ENCODE measurements at places on chromosomes 6 and 20.

- DNase-seq, result peak; percentile 73
Observed at GRCh38 chr6:160386869-160387530, 38.8 kb downstream of the SLC22A3 start.

DNA sequence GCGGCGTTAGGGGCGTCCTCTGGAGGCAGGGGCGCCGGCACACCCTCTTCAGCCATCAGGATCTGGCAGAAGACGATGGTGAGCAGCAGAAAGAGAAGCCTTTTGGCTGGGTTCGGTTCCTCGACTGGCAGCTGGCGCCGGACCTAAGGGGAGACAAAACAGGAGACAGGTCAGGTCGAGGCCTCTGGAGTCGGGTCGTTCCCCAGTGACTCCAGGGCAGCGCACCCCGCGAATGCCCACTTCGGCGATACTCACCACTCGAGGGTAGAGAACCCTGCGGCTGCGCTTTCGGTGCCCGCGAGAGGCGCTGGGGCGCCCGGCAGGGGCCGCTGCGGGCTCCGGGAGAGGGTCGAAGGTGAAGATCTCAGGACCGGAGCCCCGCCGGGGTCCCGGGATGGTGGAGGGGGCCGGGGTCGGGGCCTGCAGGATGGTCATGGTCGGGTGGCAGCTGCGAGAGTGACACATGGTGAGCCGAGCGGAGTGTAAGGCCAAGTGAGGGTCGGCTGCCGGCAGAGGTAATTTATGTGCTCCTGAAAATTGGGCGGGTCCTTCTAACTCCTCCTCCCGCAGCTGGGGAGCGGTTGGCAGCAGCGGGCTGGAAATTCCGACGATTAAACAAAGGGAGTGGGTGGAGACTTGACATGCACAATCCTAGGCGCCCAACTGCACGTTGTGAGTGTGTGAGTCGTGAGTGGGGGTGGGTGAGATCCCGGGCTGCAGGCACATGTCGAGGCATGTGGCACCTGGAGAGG is at the start of gene IER3:
Gene IER3 (minus strand): TSS at position 494 of the 752 bp plus-strand sequence. CDS start 29 bp downstream, at position 465.
- DNase-seq, result peak; percentile 96

DNA sequence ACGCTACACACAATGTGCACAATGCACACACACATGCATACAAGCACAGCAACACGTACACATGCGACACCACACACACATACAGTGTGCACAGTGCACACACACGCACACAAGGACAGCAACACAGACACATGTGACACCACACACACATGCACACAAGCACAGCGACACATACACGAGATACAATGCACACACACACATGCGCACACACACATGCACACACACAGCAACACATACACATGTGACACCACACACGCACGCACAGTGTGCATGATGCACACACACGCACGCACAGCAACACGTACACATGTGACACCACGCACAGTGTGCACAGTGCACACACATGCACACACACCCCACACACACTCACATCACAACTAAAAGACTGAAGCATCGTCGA is 327.3 kb downstream of the THBS2 start:
- no peak for DNase-seq

GRCh38 chr20:34388000-34388399 is 24.9 kb downstream of the ITCH start:
- DNase-seq, result no peak

DNA sequence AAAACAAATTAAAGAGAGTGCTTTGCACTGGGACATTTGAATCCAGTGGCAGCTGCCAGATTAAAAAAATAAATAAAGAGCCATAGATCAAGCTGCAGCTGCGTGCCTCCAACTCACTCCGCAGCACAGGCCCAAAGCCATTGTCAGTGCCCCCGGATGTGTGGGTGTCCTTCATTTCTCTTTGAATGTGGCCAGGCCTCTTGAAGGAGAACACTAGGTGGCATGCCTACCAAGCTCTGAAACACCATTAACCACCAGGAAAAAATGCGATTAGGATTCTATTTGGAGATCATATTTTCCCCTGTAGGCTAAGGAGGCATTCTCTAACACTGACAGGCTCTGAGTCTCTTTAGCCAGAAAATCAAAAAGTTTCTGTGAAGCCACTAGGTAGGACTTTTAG is 549.8 kb downstream of the PRKN start:
- peak; percentile 33 for DNase-seq

GRCh38 chr6:117531809-117532725 is 49.6 kb downstream of the DCBLD1 start:
- DNase-seq, result no peak

DNA sequence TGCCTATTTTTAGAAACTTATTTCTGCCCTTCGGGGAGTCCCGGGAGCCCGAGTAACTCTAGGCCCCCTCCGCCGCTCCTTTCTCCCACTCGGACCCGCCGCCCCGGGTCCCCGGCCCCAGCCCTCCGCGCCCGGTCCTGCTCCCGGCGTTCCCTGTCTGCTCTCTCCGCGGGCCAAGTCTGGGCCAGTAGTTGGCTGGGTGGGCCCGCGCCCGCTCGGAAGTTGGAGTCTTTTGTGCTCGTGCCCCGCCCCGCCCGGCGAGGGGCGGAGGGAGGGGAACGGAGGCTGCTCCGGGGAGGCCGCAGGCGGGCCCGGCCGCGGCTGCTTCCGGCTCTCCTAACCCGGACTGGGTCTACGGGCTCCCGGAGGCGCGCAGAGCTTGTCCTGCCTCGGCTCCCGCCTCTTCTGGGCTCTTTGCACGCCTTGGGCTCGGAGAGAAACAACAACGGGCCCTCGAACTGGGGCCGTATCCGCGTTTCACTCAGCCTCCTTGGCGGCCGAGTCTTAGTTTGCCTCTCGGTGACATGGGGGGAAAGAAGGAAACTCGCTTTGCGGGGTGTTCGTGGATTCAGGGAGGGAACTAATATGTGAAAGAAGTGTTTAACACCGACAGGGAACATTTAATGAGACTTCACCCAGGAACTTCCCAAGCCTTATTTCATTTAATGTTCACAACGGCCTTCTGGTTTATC is 657 bp downstream of the RALY start:
- peak; percentile 76 for DNase-seq

DNA sequence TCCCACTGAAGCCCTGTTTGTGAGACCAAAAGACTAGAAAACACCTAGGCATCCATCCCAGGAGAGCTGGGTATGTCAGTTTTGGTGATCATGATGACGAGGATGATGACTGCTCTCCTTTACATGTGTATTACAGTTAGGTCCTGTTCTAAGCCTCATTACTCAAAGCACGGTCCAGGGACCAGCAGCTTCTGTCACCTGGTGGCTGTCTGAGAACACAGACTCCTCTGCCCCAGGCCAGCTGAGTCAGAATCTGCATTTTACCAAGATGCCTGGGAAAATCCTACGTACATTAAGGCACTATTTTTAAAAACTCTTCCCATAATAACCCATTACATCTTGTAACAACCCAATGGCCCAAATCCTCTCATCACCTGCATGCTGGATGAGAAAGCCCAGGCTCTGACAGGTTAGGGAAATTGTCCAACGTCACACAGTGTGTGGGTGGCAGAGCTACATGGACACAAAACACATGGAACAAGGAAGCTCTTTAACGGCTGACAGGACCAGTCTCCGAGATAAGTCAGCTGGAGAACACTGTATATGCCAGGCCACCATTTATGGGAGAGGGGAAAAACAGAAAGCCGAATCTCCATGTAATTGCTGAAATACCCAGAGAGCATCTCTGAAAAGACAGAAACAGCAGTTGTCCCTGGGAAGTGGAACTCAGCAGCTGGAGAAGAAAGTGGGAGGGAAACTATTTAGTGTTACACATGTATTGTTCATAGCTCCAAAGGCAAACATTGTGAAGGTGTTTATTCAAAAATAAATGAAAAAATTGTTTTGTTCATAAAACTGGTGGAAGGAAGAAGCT is 65.4 kb downstream of the BMP7 start:
- DNase-seq, result no peak

GRCh38 chr6:25453288-25453687 is 174.1 kb downstream of the CARMIL1 start:
- no peak for DNase-seq

DNA sequence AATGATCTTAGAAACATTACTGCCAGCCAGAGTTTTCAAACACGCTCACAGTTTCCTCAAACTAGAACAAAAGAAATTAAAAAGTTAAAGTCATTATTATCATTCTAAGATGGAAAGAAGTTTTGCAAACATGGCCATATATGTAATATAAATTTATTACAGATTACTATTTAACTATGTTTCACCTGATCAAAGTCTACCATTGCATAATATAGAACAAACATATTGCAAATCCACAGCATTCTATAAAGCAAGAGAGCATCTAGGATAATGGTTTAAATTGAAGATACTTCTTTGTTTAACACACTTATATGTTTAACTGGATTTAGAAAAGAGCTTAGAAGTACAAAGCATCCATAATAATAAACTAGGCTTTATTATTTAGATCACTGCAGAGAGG is 26.2 kb upstream of the DCBLD1 start:
- no peak for DNase-seq

DNA sequence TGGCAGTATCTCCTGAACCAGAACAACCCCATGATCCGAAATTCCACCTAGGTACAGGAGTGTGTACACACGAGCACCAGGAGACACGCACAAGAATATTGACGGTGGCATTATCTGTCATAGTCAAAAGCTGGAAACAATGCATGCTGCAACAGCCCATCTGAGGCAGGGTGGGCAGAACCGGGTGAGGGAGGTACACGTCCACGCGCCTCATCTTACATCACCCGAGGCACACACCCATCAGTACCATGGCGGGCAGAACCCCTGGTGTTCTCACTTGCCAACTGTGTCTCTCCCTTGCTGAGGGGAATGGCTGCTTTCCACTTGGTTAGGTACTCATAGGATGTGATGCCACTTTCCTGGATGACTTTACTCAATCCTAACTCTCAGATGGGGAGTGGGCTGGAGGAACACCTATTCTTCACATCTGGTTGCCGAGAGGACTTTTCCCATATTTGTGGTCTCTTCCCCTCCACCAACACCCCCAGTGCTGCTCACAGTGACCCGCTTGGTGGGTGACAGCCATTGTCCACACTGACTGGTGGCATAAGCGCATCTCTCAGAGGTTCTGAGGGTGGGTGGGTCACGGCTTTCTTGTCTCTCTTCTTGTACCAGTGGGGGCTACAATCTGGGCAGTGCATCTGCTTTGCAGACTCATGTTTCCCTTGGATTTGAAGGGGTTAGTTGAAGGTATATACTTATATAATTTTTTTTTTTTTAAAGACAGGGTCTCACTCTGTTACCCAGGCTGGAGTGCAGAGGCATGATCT is 13.5 kb downstream of the PPP1R3G start:
- DNase-seq, result no peak

GRCh38 chr20:24842274-24842917 is 106.7 kb upstream of the CST7 start:
- DNase-seq, result no peak

- no peak for DNase-seq
Observed at GRCh38 chr6:5012519-5012918, 8.7 kb upstream of the RPP40 start.

DNA sequence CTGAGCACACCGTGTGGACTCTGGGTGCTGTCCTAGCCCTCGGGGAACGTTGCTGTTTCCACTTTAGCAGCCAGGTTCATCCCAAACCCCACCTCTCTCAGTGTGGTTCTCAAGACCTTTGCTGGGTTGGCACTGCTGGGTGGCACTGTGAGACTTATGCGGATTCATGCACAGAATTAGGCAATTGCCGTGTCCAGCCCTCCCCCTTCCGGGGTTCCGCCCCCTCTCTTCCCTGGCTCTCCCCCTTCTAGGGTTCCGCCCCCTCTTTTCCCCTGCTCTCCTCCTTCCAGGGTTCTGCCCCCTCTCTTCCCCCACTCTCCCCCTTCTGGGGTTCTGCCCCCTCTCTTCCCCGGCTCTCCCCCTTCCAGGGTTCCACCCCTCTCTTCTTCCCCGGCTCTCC is 39.8 kb upstream of the SLCO4A1 start:
- DNase-seq, result peak; percentile 69

GRCh38 chr6:39886871-39887270 is 47.4 kb downstream of the MOCS1 start:
- DNase-seq, result no peak

DNA sequence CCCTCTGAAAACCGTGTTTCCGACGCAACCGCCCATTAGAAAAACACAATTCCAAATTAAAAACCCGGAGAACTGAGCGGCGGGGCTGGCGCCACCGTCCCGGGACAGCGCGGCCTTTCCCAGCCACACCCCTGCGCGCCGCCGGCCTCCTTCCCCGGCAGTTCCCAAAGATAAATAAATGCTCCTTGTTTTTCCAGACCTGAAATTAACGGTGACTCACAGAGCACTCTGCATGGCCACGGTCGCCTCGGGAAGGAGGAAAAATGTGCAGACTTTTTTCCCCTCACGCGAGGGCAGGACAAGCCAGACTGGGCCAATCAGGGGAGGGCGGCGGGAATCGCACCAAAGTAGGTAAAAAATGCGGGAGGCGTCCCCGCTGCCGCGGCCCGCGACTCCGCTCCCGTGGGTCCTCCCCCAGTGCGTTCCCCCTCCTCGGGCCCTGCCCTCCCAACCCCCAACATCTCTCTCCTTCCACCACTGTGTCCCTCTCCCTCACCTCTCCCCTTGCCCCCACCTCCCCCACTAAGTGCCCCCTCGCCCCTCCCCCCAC is 828 bp upstream of the DSTN start:
- peak; percentile 97 for DNase-seq

GRCh38 chr6:159431750-159432149 is 261.3 kb downstream of the SOD2 start:
- DNase-seq, result no peak

- DNase-seq, result no peak
Observed at GRCh38 chr6:73329201-73329600, 24.9 kb downstream of the DPPA5 start.

DNA sequence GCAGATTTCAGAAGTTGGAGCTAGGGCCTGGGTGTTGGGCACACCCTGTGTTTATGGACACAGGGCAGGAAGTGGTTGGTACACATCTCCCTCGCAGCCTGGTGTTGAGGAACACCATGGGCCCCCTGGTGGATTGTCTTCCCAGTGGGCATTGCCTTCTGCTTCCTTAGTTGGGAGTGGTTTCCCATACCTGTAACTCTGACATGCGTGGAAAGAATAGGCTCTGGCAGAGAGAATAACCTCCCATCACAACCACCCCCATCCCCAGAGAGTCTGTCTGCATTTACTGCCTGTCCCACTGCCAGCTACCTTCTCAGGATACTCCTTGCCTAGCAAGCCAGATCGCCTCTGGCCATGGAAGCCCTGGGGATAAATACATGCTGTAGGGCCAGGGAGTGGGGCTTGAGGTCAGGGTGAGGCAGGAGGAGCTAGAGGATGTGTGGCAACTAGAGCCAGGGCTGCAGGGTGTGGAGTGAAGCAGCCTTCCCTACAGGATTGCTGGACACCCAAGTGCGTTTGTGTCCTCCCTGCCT is 14.7 kb downstream of the LRRC73 start:
- DNase-seq, result peak; percentile 34

GRCh38 chr20:48102931-48103660 is 317.8 kb upstream of the SULF2 start:
- no peak for DNase-seq

GRCh38 chr6:129141499-129141898 is 258.6 kb downstream of the LAMA2 start:
- DNase-seq, result no peak
